ENCODE measurements at places on chromosomes 2 and 18. TPM values are rescaled to one million over a fixed set of nuclear protein-coding genes. Genes with fewer than 3 reads are reported as not detected.

The CIB4 gene
- not detected for total RNA-seq

The MALL gene
- total RNA-seq: not detected

The HK2 gene
- 39.2 TPM for total RNA-seq

The ASB18 gene
- total RNA-seq: not detected

The ORMDL1 gene
- total RNA-seq: 90.7 TPM

The CFC1 gene
- total RNA-seq: not detected

The ALK gene
- 4.8 TPM for total RNA-seq
